ENCODE measurements at places on chromosomes 2 and 18. TPM values are rescaled to one million over a fixed set of nuclear protein-coding genes. Genes with fewer than 3 reads are reported as not detected.

GRCh38 chr18:23619388-23619881 is 33.1 kb upstream of the NPC1 start:
- H3K27me3 ChIP-seq: peaks cover 23% of the 10 kb centered on the region
- peak overlapping the region; percentile 48 for H3K4me3 ChIP-seq
- DNase-seq: no peak

SLC11A1 gene
- total RNA-seq: under 0.01 TPM

DNA sequence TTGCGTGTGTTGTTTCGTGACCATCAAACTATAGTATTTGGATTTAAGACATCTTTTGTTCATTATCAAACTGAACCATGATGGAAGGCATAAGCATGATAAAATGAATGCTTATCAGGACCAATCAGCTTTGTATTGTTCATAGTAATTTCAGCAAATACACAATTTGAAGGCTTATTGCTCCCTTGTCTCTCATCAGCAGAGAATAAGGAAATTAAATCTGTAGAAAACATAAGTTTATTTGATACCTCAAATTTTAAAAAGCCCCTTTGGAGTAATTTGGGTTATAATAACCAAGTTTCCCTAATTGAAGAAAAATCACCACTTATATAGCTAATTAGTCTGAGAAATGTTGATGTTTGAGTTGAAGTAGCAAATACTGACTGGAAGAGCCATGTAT is 705.7 kb downstream of the NUP35 start:
- H3K27me3 ChIP-seq: no peaks in the 10 kb centered on the region
- no peaks in the 10 kb centered on the region for H3K36me3 ChIP-seq
- H3K27ac ChIP-seq: no peak overlapping the region
- DNase-seq: no peak
- H3K4me1 ChIP-seq: no peaks in the 10 kb centered on the region
- H3K4me3 ChIP-seq: no peak overlapping the region

DNA sequence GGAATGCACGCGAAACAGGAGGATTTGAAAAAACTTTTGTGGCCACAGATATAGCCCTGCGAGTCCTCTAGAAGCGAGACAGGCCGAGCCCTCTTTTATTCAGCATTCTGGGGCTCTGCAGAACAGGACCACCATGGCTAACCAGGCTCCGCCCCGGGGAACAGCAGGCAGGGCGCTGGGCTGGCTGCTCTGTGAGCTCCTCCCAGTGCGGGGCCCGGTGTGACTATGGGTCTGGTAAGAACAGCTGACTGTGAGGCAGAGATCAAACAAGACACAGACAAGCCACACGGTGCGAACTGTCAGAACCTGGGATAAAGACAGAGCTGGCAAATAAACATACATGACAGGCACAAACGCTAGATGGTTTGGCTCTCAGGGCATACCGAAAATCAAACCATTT is 15.5 kb downstream of the PXDN start:
- H3K27ac ChIP-seq: peak overlapping the region; percentile 85
- no peak overlapping the region for H3K4me3 ChIP-seq

DNA sequence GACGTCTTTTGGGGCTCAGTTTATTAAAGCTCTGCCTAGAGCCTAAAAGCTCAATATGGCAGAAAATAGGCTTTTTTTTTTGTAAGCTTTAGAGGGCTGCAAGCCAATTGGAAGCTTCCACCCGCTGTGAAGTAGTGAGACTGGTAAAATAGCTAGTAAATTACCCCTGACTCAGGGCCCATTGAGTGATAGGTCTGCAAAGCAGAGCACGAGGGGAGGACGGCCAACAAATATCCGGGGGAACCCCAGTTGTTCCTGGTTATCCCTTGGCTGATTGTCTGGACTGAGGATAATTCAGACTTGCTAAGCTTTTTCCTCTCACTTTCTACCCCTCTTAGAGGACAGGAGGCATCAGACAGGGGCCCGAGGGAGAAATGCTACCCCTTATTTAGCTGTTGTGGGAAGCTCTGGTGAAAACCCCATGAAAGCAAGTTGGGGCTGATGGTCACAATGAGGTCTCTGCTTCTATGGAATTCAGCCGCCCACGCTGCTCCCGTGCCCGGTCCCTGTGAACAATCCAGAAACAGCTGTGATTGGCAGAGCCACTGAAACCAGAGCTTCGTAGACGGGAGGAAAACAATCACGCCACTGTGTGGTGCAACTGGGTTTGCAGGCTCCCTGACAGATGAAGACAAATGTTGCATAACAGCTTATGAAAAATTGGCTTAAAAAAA is 141.9 kb upstream of the LGALSL start:
- no peak overlapping the region for H3K4me3 ChIP-seq
- no peak overlapping the region for H3K27ac ChIP-seq
- H3K4me1 ChIP-seq: peaks cover 3% of the 10 kb centered on the region

- H3K27ac ChIP-seq: no peak overlapping the region
- H3K36me3 ChIP-seq: no peaks in the 10 kb centered on the region
- H3K4me1 ChIP-seq: no peaks in the 10 kb centered on the region
- DNase-seq: no peak
Observed at GRCh38 chr18:49678440-49678839, 116.6 kb downstream of the LIPG start.

GRCh38 chr2:113248997-113249770 is 29.5 kb downstream of the PAX8 start:
- peaks cover 1% of the 10 kb centered on the region for H3K27me3 ChIP-seq
- H3K4me1 ChIP-seq: no peaks in the 10 kb centered on the region
- no peak overlapping the region for H3K4me3 ChIP-seq
- H3K27ac ChIP-seq: no peak overlapping the region
- no peaks in the 10 kb centered on the region for H3K36me3 ChIP-seq

GRCh38 chr2:152715854-152716428 is 1.3 kb downstream of the PRPF40A start:
- H3K4me1 ChIP-seq: peaks cover 3% of the 10 kb centered on the region
- no peaks in the 10 kb centered on the region for H3K27me3 ChIP-seq
- no peak overlapping the region for H3K27ac ChIP-seq
- H3K4me3 ChIP-seq: peak overlapping the region; percentile 92

- H3K4me3 ChIP-seq: no peak overlapping the region
- H3K36me3 ChIP-seq: no peaks in the 10 kb centered on the region
- no peaks in the 10 kb centered on the region for H3K27me3 ChIP-seq
Observed at GRCh38 chr2:2269989-2270562, 61.0 kb downstream of the MYT1L start.

- no peak overlapping the region for H3K4me3 ChIP-seq
- no peaks in the 10 kb centered on the region for H3K36me3 ChIP-seq
- no peaks in the 10 kb centered on the region for H3K4me1 ChIP-seq
- no peak overlapping the region for H3K27ac ChIP-seq
- no peaks in the 10 kb centered on the region for H3K27me3 ChIP-seq
Observed at GRCh38 chr18:72419914-72420313, 124.2 kb downstream of the CBLN2 start.

GRCh38 chr2:98663511-98664090 is 55.2 kb downstream of the UNC50 start:
- H3K36me3 ChIP-seq: no peaks in the 10 kb centered on the region
- H3K4me3 ChIP-seq: no peak overlapping the region
- no peak overlapping the region for H3K27ac ChIP-seq

GRCh38 chr2:108868911-108869310 is 82.3 kb downstream of the CCDC138 start:
- peaks cover 5% of the 10 kb centered on the region for H3K36me3 ChIP-seq
- no peaks in the 10 kb centered on the region for H3K27me3 ChIP-seq
- no peak overlapping the region for H3K27ac ChIP-seq

GRCh38 chr2:20365249-20365817 is 14.7 kb upstream of the PUM2 start:
- H3K4me1 ChIP-seq: peaks cover 12% of the 10 kb centered on the region
- no peaks in the 10 kb centered on the region for H3K27me3 ChIP-seq
- H3K36me3 ChIP-seq: no peaks in the 10 kb centered on the region
- H3K4me3 ChIP-seq: no peak overlapping the region
- H3K27ac ChIP-seq: no peak overlapping the region
- DNase-seq: peak; percentile 87

DNA sequence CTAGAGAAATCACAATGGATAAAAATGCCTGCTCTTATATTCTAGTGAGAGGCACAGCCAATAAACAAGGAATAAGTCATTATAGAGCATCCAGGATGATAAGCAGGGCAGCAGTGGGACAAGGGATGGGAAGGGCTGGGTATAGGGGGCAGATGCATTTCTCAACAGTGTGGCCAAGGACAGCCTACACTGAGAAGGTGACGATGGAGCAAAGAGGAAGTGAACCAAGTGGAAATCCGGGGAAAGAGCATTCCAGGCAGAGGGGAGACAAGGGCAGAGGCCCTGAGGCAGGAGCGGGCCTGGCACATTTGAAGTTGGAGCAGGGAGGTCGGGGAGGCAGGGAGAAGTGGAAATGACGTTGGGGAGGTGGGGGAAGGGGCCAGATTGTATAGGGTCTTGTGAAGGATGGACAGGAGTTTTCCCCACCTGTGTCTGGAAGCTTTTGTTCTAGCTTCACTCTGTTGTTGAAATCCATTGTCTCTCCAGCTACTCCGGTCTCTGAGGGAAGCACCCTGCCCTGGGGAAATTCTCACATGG is 17.6 kb downstream of the TMEM177 start:
- H3K4me1 ChIP-seq: peaks cover 6% of the 10 kb centered on the region
- H3K4me3 ChIP-seq: no peak overlapping the region
- no peak overlapping the region for H3K27ac ChIP-seq
- no peak for DNase-seq
- peaks cover 34% of the 10 kb centered on the region for H3K27me3 ChIP-seq

DNA sequence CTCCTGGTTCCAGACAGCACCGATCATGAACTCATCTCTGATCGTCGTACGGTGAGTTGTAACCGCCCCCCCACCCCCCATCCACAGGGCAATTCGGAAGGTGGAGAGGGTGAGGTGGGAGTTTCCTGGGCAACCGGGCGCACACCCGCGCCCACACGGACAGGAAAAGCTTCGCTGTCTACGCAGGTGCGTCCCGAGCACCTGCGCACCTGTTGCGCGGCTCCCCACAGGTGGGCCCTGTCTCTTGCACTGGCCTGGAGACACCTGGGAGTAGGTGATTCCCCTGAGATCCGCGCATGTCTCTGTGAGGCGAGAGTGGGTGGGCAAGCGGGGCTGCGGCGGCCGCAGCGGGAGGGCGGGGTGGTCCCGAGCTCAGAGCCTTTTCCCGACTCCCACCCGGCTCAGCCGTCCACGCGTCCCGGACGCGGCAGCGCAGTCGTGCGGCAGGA is 459 bp upstream of the ATP6V1C2 start:
- no peak overlapping the region for H3K4me3 ChIP-seq
- no peaks in the 10 kb centered on the region for H3K36me3 ChIP-seq
- DNase-seq: no peak
- peaks cover 57% of the 10 kb centered on the region for H3K27me3 ChIP-seq

GRCh38 chr2:69073928-69074570 is 61.1 kb downstream of the ANTXR1 start:
- H3K4me3 ChIP-seq: no peak overlapping the region
- H3K27me3 ChIP-seq: no peaks in the 10 kb centered on the region
- H3K27ac ChIP-seq: no peak overlapping the region
- H3K4me1 ChIP-seq: peaks cover 2% of the 10 kb centered on the region

TRIM43B gene
- not detected for total RNA-seq

- H3K27me3 ChIP-seq: no peaks in the 10 kb centered on the region
- H3K27ac ChIP-seq: no peak overlapping the region
- H3K36me3 ChIP-seq: peaks cover 28% of the 10 kb centered on the region
- no peaks in the 10 kb centered on the region for H3K4me1 ChIP-seq
Observed at GRCh38 chr18:79898952-79899608, 52.4 kb downstream of the SLC66A2 start.

- DNase-seq: no peak
- H3K27ac ChIP-seq: no peak overlapping the region
- no peak overlapping the region for H3K4me3 ChIP-seq
Observed at GRCh38 chr2:54783349-54783748, 59.9 kb downstream of the EML6 start.

LINC00305 gene
- total RNA-seq: not detected

DNA sequence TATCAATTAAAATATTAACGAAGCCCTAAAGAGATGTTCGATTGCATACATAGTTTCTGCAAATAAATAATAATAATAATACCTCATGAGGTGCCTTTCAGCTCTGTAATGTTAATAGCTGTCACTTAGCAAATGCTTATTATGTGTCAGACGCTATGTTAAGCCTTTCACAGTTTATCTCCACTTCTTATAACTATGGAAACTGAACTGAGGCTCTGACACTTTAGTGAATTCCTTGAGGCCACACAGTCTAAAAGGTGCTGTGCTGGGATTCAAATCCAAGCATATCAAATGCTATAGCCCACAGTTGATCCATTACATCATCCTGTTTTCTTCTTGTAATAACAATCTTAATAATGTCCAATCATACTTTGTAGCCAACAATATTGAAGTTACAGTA is 1571.5 kb upstream of the NXPH2 start:
- no peaks in the 10 kb centered on the region for H3K4me1 ChIP-seq
- DNase-seq: no peak
- H3K4me3 ChIP-seq: no peak overlapping the region
- no peaks in the 10 kb centered on the region for H3K27me3 ChIP-seq
- no peak overlapping the region for H3K27ac ChIP-seq

DNA sequence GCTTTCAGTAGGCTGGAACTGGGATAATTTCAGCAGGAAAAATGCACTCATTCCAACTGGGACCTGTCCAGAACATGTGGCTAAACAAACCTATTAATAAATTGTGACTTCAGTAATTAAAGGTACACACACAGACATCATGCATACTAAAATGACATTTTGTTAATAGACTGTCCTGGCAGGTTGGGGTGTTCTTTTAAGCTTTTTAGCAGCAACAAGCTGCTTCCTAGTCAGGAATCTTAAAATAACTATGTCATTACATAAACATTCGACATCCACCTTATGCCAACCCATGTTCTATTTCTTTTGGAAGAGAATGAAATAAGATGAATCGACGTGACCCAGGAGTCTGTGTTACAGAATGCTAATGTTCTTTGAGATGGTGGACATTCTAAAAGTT is 435.7 kb downstream of the TXNL1 start:
- peaks cover 11% of the 10 kb centered on the region for H3K4me1 ChIP-seq
- H3K36me3 ChIP-seq: no peaks in the 10 kb centered on the region
- no peak overlapping the region for H3K4me3 ChIP-seq
- no peaks in the 10 kb centered on the region for H3K27me3 ChIP-seq

DNA sequence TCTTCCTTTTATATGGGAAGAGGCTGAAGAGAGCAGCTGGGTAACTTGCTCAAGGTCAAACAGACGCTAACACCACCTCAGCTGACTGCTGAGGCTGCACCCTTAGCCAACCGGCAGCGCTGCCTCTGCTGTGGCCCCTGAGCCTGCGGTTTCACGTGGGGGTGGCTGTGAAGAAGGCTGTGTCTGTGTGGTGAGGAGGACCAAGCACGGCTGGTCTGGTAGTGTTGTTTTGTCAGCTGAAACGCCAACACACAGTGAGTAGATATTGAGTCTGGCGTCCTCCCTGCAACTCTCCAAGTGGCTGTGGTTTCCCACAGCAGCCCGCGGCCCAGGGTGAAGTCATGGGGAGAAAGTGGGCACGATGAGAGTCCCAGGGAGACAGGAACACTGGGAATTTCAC is 69.6 kb downstream of the THNSL2 start:
- H3K36me3 ChIP-seq: no peaks in the 10 kb centered on the region
- H3K27me3 ChIP-seq: no peaks in the 10 kb centered on the region
- DNase-seq: no peak
- no peak overlapping the region for H3K4me3 ChIP-seq

DNA sequence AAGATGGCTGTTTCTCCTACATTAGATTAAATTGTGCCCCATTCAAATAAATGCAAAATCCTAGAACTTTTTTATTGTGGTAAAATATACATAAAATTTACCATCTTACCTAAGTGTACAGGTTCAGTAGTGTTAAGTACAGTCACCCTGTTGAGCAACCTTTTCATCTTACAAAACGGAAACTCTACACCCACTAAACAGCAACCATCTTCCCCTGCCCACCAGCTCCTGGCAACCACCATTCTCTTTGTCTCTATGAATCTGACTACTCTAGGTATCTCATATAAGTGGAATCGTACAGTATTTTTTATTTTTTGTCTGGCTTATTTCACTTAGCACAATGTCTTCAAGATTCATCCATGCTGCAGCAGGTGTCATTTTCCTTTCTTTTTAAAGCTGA is 53.0 kb downstream of the ASXL2 start:
- H3K4me1 ChIP-seq: peaks cover 5% of the 10 kb centered on the region
- no peaks in the 10 kb centered on the region for H3K36me3 ChIP-seq
- no peak overlapping the region for H3K4me3 ChIP-seq
- no peaks in the 10 kb centered on the region for H3K27me3 ChIP-seq
- DNase-seq: no peak
